D341Med (cell line): ENCODE measurements at places on chromosomes 5 and 9.
A peak's percentile ranks its signal among the peaks of the same experiment; 100 is the strongest.

DNA sequence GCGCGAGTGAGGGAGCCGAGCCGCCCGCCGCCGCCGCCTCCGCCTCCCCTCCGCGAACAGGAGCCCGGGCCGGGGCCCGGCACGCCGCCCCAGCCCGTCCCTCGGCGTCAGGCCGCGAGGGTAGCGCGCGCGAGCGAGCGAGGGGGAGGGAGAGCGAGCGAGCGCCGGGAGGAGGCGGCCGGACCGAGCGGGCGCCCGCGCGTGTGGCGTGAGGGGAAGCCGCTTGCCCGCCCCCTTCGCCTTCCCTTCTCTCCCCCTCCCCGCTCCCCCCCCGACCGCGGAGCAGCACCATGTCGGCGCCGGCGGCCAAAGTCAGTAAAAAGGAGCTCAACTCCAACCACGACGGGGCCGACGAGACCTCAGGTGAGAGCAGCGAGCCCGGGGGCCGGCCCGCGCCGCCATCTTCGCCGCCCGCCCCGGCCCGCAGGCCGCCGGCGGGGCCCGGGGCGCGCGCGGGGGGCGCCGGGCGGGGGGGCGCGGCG, 312 bp downstream of the SET start:
- peak; percentile 74 for DNase-seq

GRCh38 chr9:93267091-93267541, 83.2 kb downstream of the WNK2 start:
- peak; percentile 19 for DNase-seq

DNA sequence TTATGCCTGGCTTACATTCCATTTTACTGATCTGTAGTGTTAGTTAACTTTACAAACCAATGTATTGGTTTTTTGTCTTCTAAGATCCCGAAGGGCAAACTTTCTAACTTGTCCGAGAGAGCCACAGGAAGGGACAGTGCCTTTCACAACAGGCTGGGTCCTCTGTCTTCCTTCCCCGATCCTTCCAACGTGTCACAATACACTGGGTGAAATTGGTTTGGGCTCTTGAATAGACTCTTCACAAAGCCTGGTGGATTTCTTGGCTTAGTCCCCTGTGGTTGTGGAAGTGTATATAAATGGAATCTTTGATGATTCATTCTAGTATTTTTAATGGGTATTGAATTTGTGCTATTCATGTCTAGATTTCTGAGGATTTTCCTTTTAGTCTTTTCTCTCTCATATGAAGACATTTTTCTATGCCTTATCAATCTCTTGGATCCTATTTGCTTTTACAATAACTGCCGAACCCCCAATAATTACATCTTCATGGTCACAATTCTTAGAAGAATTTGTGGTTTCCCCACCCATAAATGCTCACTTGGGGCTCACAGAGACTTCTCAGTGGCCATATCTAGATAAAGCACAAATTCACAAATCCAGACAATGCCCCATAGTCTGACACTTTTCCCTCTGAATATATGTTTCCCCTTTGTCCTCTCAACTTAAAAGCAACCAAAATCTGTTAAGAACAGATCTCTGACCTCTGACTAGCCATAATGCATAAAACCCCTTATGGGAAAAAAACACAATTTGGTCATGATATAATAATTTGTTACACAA, 107.7 kb downstream of the MTRR start:
- DNase-seq = no peak

- no peak for DNase-seq
Observed at GRCh38 chr5:74240783-74241750, 399.5 kb downstream of the ENC1 start.

- DNase-seq = no peak
Observed at GRCh38 chr5:52665559-52665958, 122.2 kb upstream of the ITGA1 start.

- DNase-seq = no peak
Observed at GRCh38 chr5:170169996-170170395, 62.8 kb upstream of the C5orf58 start.

DNA sequence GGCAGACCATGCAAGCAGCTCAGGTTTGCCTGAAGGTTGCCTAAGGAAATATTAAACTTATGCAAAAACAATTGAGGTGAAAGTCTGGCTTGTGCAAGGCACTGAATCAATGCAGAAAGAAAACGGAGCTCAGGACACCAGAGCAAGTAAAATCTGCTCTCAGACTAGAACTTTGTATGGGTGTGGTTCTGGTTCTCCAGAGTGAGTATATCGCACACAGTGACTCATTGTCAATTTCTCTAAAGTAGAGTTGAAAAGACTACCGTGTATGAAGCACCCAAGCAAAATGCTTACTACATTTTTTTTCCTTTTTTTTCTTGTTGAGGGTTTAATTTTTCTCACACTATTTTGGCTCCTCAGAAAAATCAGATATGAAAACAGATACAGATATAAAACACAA, 650.3 kb upstream of the CDH10 start:
- no peak for DNase-seq

DNA sequence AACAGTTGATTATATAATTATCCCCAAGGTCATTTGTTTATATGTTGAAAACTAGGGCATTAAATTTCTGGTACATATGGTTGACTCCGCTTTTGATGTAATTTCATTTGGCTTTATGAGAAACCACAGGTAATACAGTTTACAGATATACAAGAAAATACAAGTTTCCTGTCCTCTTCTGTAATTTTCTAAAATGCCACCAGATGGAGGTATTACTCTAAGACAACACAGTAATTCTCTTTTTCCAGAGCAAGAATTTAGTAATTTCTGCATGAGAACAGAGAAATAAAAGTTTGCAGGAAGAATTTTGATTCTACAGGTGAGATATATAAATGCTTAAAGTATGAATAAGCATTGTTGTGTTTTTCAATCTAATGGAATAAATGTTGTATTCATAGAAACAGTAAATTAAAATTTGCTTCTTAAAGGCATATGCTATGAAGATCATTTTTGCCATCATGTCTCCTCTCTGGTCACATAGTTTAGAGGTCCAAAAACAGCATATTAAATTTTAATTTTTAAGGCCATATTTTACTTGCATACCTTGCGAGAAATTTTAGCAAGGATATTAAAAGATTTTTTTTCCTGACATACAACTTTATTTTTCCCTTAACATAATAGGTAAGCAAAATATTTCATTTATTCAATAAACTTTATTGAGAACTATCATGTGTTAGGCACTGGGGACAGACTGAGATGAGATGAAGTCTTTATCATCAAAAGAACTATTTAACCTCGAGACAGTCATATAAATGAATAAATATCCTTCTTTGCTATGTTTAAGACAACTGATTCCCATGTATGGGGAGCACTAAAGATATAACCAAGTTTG, 22.7 kb downstream of the CHD1 start:
- no peak for DNase-seq

GRCh38 chr9:123276551-123276950, 8.2 kb upstream of the STRBP start:
- DNase-seq = no peak
